ENCODE measurements at places on chromosomes 12 and 14. TPM values are rescaled to one million over a fixed set of nuclear protein-coding genes. Genes with fewer than 3 reads are reported as not detected.

TPCN1 gene
- 16.9 TPM for total RNA-seq

PROX2 gene
- total RNA-seq, result not detected

CD163L1 gene
- 0.28 TPM for total RNA-seq

TGFB3 gene
- total RNA-seq, result 12.2 TPM
